ENCODE measurements at places on chromosomes 12 and 14.

DNA sequence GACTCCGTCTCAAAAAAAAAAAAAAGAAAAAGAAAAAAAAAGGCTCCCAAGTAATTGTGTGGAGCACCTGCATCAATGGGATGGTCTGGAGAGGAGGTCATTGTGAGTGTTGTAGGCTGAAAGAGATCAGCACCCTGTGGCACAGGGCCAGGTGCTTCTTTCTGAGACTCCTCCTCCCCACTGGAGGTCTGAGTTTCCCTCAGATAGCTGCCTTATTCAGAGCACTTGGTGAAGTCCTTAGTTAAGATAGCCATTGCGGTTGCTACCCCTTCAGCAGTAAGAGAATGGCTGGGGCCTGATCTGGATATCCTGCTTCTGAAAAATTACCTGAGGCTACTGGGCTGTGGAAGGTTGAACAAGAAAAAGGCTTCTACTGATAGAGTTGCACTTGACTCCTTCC, 69.8 kb downstream of the ANO6 start:
- no peak for DNase-seq

DNA sequence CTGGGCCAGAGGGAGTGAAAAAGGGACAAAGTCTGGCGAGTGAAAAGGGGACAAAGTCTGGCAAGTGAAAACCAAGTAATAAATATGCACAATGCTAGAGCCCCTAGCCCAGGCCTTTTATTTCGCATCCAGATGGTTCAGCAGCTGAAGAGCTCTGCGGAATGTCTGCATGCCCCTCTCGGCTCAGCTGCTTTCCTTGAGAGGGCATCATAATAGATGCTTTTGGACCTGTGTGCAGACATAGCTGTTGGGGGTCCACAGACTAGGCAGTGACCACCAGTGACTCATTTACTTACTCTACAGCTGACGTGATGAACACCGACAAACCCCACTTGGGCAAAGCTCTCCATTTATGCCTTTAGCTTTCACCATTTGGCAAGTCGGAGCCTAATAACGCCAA, 4.3 kb downstream of the NIN start:
- DNase-seq, result no peak

GRCh38 chr12:31518680-31519227, 72.2 kb downstream of the DENND5B start:
- DNase-seq, result no peak

GRCh38 chr14:73251516-73252215, 14.4 kb downstream of the PAPLN start:
- no peak for DNase-seq

DNA sequence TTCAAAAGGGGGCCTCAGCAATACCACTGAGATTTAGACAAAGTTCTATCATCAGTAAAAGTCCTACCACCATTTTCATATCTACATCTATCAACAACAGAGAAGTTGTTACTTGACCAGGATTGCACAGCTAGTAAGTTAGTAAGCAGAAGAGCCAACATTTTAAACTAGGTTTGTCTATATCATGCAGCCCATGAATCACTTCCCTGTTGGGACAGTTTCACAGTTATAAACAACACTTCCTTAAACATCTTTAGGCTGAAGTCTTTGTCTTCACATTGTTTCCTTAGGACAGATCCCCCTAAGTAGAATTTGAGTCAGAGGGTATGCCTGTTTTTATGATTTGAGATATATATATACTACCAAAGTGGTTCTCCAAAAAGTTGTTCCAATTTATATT, 68.5 kb downstream of the DAO start:
- DNase-seq, result no peak

DNA sequence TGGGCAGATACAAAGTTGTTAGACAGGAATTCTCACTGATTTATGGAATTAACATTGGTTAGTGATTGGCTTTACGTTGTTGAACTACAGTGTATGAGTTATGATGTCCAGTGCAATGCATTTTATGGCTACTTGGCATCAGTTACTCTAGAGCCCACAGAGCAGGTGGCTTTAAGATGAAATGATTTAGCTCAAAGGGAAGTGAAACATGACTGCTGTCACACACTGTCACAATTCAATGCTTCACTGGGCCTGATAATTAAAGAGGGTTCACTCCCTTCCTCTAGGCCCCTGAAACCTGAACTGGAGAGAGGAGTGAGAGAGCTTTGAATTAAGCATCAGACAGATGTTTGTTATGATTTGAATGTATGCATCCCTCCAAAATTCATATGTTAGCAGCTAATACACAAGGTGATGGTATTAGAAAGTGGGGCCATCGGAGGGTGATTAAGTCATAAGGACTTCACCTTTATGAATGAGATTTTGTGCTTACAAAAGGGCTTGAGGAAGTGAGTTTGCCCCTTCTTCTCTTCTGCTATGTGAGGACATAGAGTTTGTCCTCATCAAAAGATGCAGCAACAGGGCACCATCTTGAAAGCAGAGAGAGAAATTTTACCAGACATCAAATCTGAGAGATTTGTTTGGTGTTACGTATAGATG, 175.8 kb upstream of the GRIN2B start:
- no peak for DNase-seq

GRCh38 chr14:81427348-81428058, 27.4 kb upstream of the STON2 start:
- DNase-seq, result no peak

GRCh38 chr12:38544330-38545066, 227.9 kb downstream of the ALG10B start:
- no peak for DNase-seq

DNA sequence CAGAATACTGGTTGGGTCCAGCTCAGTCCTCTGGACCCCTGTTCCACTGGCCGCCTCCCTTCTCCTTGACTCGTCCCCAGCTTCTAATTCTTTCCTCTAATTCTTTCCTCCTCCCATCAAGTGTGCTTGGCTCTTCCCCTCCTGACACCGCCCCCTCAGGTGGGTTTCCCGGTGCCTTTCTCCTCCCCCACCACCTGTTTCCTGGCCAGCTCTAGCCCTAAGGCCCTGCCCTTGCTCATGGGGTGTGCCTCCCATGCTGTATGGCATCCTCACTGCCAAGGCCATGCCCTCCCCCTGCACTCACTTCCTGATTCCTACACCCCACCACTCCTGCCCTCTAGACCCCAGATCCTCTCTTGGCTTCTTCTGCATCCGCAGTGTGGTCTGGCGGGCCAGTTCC, 12.1 kb upstream of the EML1 start:
- no peak for DNase-seq

DNA sequence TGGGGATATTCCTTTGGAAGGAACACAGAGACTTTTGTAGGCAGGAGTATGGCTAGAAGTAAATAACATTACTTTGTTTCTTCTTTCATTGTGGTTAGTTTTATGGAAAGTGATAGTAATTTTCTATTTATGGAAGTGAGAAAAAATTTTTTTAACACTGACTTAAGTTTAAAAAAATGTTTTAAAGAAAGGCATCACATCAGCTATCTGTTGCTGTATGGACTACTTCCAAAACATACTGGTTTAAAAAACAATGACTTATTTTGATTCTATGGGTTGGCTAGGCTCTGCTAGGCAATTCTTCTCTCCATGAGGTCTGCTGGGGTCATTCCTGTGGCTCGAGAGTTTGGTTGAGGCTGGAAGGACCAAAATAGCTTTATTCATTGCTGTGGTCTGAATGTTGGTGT, 31.7 kb upstream of the SLC38A2 start:
- DNase-seq, result no peak

GRCh38 chr14:101853455-101854018, 92.0 kb downstream of the PPP2R5C start:
- no peak for DNase-seq

DNA sequence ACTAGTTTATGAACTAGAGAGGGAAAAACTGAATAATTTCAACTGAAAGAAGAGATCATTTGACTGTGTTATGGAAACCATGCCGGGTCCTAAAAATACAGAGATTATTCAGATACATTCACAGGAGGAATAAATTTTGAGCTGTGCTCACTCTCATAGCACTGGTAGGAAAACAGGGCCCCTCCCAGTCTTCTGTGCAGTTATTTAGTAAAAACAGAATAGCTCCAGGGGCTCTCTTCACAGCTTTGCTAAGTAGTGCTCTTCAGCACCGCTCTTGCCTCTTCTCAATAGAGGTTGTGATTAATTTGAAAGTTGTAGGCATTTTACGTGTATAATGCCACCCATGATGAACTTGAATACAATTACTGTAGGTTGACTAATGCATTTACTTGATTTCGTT, 435.9 kb upstream of the PDE3A start:
- no peak for DNase-seq
